Activated CD4-positive, CD25-positive, alpha-beta regulatory T cell treated with anti-CD3 and anti-CD28 coated beads, Interleukin-2, amount 50 U/mL, for 16 hours (primary cell): ENCODE measurements at places on chromosomes 1 and 21.

- DNase-seq, result peak; percentile 87
These were observed 11.2 kb downstream of the TNFRSF1B start for GRCh38 chr1:12177999-12178441.

DNA sequence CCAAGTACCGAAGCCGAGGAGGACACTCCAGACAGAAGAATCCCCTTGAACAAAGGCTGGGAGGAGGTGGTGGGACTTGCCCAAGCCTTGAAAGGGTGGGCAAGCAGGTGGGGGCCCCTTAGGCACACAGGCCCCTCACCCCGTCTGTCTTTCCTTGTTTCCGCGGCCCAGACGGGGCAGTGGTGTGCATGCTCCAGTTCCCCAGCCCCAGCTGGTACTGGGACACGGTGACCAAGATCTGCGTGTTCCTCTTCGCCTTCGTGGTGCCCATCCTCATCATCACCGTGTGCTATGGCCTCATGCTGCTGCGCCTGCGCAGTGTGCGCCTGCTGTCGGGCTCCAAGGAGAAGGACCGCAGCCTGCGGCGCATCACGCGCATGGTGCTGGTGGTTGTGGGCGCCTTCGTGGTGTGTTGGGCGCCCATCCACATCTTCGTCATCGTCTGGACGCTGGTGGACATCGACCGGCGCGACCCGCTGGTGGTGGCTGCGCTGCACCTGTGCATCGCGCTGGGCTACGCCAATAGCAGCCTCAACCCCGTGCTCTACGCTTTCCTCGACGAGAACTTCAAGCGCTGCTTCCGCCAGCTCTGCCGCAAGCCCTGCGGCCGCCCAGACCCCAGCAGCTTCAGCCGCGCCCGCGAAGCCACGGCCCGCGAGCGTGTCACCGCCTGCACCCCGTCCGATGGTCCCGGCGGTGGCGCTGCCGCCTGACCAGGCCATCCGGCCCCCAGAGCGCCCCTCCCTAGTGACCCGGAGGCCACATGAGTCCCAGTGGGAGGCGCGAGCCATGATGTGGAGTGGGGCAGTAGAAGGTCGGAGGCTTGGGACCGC is 50.8 kb downstream of the OPRD1 start:
- no peak for DNase-seq

DNA sequence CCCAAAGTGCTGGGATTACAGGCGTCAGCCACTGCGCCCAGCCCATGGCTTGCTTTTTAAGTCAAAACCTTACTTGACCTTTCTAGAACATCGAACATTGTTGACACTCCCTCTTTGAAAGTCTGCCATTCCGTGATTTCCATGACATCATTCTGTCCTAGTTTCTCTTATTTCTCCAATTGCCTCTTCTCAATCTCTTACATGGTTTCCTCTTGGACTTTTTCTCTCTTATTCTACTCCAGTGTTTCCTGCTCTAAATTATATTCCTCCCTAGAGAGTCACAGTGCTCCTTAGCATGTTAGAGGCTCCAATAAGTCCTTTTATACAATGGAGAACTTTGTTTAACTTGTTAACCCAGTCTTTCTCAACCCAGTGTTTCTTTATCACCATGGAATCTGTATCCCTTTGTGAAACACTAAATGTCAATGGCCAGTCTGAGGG is 25.5 kb downstream of the JAM2 start:
- DNase-seq, result no peak

- no peak for DNase-seq
These were observed 36.7 kb downstream of the NEK2 start for GRCh38 chr1:211638689-211639101.

- DNase-seq, result no peak
These were observed 62.1 kb downstream of the LRRN2 start for GRCh38 chr1:204623365-204623893.

- DNase-seq, result no peak
These were observed 1528.6 kb upstream of the TPTE start for GRCh38 chr21:8992731-8993174.

DNA sequence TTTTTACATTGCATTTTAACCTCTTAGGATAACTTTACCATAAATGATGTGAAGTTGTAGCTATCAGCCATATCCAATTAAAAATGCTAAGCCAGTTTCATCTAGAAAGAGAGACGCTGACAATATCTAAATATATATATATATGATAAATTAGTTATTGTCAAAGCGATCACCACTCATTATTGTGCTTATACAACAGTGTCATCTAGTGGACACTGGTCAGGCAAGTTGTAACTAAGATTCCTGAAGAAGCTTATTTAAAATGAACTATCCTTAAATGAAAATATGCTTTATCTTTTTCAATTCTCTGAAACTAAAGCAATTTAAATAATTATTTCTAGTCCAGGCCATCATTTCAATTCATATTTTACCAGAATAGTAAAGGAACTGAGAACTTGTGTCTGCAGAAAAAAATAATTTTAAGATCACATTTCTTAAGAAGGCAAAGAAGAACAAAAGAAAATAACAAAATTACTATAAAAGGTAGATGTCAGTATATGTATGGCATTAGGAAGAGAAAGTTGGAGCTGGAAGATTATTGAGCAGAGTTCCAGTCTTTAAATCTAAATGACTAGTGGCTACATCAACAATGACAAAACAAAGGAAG is 193.3 kb upstream of the SNX7 start:
- DNase-seq, result no peak

DNA sequence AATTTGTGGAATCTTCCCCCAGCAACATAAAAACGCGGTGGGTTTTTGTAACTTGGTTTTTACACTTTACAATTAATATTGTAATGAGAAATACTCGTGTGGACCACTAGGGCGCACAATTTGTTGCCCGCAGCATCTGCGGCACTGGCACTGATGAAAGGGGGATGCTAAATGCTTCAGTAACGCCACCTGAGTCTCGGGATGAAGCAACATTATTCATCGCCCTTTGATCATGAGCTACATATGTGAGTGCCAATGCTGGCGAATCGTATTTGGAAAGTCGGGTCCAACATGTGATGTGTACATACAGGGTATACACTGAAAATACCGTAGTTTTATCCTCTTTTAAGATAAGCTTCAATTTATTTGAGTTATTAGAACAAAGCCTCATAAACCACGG is 34.2 kb upstream of the COX20 start:
- peak; percentile 9 for DNase-seq

DNA sequence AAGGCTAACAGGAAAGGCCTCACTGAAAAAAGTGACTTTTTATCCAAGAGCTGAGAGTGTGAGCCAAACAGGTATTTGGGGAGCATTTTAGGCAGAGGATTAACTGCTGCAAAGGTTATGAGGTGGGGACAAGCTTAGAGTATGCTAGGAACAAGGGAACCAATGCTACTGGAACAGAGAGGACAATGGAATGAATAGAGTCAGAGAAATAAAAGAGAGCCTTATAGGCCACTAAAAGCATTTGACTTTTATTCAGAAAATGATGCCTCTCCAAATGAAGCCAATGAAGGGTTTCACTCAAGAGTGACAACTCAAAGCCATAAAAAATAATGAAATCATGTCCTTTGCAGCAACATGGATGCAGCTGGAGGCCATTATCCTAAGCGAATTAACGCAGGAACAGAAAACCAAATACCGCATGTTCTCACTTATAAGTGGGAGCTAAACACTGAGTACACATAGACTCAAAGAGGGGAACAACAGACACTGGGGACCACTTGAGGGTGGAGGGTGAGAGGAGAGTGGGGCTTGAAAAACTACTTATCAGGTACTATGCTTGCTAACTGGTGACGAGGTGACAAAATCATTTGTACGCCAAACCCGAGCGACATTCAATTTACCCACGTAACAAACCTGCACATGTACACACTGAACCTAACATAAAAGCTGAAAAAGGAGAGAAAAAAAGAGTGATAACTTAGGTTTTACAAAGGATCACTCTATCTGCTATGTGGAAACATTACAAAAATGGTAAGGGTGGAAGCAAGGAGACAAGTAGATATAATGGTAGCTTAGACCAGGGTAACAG is 11.1 kb downstream of the PTP4A2 start:
- DNase-seq, result no peak

DNA sequence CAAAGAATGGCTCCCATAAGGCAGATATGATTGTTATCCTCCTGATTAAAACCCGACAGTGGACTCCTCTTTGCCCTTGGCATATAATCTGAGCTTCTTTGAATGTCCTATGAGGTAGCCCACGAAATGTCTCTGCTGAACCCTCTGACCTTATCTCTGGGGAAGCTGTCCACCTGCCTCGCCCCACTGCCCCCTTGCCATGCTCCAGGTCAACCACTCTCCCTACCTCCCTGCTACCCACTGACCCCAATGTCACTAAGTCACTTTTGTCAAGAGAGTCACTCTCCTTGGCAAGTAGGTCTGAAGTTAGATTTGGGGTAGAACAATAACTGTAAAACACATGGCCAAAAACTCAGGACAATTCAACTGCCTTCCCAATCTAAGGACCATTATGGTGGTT is 54.5 kb downstream of the UTP25 start:
- DNase-seq, result no peak

- DNase-seq, result no peak
These were observed 21.0 kb downstream of the KIF21B start for GRCh38 chr1:201002510-201002909.

DNA sequence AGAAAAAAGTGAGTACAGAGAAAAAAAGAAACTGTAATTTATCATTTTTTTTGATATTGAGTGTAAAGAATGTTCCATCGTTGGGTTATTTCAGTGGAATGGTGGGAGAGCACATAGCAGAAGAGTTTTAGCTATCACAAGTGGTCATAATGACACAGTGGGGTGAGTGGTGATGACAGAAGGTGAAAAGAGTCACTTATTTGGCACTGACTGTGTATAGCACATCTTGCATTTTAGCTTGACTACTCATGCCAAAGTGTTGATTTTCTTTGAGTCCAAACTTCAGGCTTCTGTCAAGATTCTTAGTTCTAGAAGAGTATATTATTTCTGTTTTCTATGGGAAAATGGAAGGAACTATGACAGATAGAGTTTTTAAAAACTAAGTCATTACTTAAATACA is 261.2 kb downstream of the GRIK1 start:
- DNase-seq, result no peak

GRCh38 chr1:22773981-22774832 is 63.6 kb downstream of the EPHB2 start:
- DNase-seq, result no peak

- peak; percentile 67 for DNase-seq
These were observed 3.0 kb downstream of the ZC3H12A start for GRCh38 chr1:37477198-37477931.

GRCh38 chr1:66346057-66346795 is 187.7 kb upstream of the SGIP1 start:
- no peak for DNase-seq

DNA sequence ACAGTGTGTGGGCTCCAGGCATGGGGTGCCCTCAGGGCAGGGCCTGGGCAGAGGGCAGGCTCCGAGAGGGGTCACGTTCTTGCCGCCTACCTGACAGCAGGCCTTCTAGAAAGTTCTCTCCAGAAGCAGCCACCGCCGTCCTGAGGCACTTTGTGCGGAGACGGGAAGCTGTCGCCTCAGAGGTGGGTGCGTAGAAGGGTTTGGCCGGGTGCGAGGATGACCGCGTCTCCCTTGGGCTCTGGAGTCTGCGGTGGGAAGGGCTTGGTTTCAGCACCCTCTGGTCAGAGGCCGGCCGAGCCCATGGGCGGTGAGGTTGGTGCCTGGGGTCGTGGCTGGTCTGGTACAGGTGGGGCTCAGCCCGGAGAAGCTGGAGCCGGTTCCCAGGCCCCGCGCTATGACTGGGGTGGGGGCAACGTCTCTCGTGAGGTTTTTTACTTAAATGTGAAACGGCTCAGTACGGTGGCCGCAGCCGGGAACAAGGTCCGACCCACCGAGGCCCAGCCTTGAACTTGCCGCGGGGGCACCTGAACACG is 10.1 kb upstream of the TTLL10 start:
- DNase-seq, result no peak

DNA sequence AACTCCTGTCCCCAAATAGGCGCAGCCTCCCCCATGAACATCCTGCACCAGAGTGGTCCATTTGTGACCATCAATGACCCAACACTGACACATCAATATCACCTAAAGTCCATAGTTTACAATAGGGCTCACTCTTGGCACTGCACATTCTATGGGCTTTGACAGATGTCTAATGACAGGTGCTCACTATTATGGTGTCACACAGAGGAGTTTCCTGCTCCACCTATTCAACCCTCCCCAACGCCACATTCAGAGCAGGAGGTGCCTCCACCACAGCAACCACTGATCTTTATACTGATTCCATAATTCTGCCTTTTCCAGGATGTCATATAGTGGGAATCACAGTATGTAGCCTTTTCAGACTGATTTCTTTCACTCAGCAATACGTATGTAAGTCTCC is 24.2 kb downstream of the GNG4 start:
- no peak for DNase-seq

DNA sequence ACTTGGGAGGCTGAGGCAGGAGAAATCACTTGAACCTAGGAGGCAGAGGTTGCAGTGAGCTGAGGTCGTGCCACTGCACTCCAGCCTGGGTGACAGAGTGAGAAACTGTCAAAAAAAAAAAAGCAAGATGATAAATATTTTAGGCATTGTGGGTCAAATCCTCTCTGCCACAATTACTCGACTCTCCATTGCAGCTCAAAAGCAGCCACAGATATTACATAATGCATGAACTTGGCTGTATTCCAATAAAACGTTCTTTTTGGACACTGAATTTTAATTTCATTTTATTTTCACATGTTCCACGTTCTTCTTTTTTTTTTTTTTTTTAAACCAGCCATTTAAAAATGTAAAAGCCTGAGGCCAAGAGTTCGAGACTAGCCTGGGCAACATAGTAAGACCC is 69.4 kb downstream of the TCP10L start:
- DNase-seq, result no peak

- no peak for DNase-seq
These were observed 286.0 kb downstream of the ADGRL2 start for GRCh38 chr1:82086739-82087138.

DNA sequence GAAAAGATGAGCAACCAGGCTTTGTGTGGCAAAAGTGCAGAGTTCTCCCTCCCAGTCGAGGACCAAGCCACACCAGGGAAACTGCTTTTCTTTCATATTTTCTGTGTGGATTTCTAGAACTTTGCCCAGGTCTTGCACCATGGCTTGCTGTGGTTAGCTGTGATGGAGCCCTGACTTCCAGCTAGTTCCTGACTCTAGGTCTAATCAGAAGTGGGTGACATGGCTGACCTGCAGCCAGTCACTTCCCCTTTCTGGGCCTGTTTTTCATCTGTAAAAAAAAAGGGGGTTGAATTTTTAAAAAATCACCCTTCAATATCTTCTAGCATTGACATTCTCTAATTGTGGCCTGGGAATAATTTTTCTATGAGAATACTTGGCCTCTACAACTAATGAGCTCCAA is 491.2 kb upstream of the USP24 start:
- DNase-seq, result no peak

GRCh38 chr21:43590194-43590593 is 69.1 kb downstream of the HSF2BP start:
- no peak for DNase-seq

- no peak for DNase-seq
These were observed 20.6 kb upstream of the KLHDC8A start for GRCh38 chr1:205377355-205377754.

GRCh38 chr1:43382027-43382779 is 7.4 kb downstream of the MED8 start:
- no peak for DNase-seq

DNA sequence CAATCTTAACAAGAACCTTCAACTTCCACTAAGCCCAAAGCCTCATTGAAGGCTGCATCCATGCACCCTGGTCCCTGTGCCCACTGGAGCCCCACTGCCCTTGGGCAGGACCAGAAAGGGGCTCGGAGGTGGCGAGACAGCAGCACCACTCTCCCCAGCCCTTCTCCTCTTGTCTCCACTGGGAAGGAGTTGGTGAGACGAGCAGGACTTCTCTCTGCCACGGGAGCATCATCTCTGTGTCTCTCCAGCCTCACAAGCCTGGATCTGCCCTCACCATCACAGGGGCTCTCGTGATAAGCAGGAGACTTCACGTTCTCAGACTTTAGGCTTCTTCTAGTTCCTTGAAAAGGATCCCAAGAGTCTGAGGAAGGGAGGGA is 7.2 kb upstream of the ETV3L start:
- no peak for DNase-seq
